Nucleus accumbens (tissue), 56 donors: ENCODE measurements at places on chromosomes 1 and 21.

- no peak for DNase-seq
These were observed 37.9 kb upstream of the EEIG2 start for GRCh38 chr1:108521990-108522393.

GRCh38 chr1:237383791-237384190 lies 341.8 kb downstream of the RYR2 start:
- no peak for DNase-seq

DNA sequence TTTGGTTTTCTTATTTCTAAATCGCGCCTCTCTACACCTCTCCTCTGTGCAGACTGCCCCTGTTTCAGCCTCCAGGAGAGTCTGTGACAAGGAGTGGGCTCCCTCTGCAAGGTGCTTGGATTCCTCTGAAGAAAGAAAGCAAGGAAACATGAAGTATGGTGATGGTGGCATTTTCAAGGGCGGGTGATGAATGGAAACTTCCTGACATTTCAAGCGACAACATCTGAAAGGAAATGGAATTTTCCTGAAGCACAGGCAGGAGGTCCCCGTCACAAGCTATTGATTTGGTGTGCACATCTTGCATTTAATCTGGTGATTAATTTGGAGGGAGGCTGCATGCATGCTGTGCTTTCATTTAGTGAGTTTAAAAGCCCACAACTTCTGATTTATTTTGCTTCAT lies 164.6 kb upstream of the FGGY start:
- DNase-seq, result no peak

DNA sequence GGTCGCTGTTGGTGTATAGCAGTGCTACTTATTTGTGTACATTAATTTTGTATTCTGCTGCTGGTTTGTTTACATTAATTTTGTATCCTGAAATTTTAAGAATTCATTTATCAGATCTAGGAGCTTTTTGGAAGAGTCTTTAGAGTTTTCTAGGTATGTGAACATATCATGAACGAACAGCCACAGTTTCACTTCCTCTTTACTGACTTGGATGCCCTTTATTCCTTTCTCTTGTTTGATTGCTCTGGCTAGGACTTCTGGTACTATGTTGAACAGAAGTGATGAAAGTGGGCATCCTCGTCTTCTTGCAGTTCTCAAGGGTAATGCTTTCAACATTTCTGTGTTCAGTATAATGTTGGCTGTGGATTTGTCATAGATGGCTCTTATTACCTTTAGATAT lies 1757.9 kb downstream of the BRINP3 start:
- DNase-seq, result no peak

DNA sequence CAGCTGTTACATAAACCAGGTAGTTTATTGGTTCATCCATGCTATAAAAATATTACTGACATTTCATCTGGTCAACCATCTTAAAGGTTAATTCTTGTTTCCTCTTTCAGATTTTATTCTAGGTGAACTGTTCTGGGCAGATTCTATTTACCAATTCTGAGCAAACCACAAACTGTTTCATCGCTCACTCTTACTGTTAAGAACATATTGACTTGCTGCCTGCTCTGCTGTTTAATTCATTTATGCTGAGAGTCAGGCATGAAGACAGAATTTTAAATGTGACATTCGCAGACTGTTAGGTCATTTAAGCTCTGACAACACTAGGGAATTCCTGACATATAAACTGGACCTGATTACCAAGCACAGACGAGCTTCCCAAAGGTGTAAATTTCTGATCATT lies 98.3 kb downstream of the PIGK start:
- DNase-seq, result no peak
